ENCODE measurements at places on chromosomes 5 and 9. TPM values are rescaled to one million over a fixed set of nuclear protein-coding genes. Genes with fewer than 3 reads are reported as not detected.

GRCh38 chr9:9498128-9498527 lies 1114.7 kb downstream of the PTPRD start:
- H3K27ac ChIP-seq = no peak overlapping the region
- no peak overlapping the region for H3K4me3 ChIP-seq
- DNase-seq = no peak
- H3K27me3 ChIP-seq = no peaks in the 10 kb centered on the region

GRCh38 chr5:83608122-83608521 lies 112.5 kb downstream of the HAPLN1 start:
- DNase-seq = peak; percentile 38
- H3K27ac ChIP-seq = no peak overlapping the region
- H3K27me3 ChIP-seq = no peaks in the 10 kb centered on the region

Gene OBP2B
- not detected for total RNA-seq

DNA sequence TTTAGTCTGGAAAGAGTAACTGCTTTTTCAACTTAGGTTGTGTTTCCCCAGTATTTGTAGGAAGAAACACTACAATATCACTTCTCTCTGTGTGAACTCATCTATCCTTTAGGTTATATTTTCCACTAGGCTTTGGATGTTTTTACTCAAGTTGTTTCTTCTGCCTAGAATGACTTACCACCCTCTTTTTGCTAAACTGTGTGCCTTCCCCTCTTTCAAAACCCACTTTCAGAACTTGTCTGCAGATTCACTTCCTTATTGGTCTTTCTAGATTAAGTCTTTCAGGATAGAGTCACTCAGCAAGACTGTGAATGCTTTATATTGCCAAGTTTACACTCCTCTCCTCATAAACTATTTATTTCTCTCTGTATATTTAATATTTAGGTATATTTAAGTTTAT lies 14.2 kb upstream of the CAST start:
- H3K4me3 ChIP-seq = no peak overlapping the region
- no peaks in the 10 kb centered on the region for H3K27me3 ChIP-seq
- DNase-seq = no peak
- H3K27ac ChIP-seq = no peak overlapping the region
- no peaks in the 10 kb centered on the region for H3K36me3 ChIP-seq

Gene SLC12A7
- 29.6 TPM for total RNA-seq

DNA sequence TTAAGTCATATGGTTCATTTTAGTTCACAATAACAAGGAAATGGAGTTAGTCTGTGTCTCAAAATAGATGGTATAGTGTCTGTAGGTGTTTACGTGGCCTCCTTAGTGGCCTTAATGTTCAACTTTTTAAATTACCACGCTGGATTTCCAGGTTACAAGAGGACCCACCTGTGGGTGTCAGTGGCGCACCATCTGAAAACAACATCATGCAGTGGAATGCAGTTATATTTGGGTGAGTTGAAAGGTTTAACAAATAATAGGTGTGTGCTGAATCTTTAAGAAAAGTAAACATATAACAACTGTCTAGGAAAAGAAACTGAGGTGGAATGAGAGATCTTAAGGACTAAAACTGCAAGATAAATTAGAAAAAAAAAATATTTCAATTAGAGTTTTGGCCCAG lies 2.9 kb downstream of the UBE2B start:
- H3K4me1 ChIP-seq = peaks cover 21% of the 10 kb centered on the region
- no peaks in the 10 kb centered on the region for H3K27me3 ChIP-seq

Gene GAPT
- total RNA-seq = not detected

GRCh38 chr5:54844905-54845566 lies 140.4 kb downstream of the ESM1 start:
- no peak overlapping the region for H3K4me3 ChIP-seq
- DNase-seq = peak; percentile 31
- no peaks in the 10 kb centered on the region for H3K27me3 ChIP-seq
- no peak overlapping the region for H3K27ac ChIP-seq

DNA sequence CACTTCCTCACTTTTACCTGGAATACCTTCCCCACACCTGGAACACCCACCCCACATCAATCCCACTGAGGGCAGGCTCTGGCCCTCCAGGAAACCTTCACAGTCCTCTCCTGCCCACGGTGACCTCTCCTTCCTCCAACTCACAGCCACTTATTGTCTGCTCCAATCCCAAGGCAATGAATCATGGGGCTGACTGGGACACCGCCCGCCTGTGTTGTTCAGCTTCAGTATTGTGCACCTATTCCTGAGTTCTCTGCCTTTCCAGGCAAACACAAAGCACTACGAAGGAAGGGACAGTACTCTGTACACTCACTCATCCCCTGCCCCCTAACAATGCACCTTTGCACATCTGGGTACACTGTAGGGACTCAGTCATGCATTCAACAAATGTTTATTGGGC lies 7.3 kb downstream of the PCDH1 start:
- no peaks in the 10 kb centered on the region for H3K27me3 ChIP-seq
- H3K4me3 ChIP-seq = no peak overlapping the region
- DNase-seq = no peak
- H3K36me3 ChIP-seq = no peaks in the 10 kb centered on the region
- H3K27ac ChIP-seq = no peak overlapping the region

Data from HCT116 (cell line).